Inflammatory macrophage (primary cell): ENCODE measurements at places on chromosomes 3 and 15.

- DNase-seq: no peak
Measured at GRCh38 chr3:115500795-115501194, 122.5 kb upstream of the GAP43 start.

DNA sequence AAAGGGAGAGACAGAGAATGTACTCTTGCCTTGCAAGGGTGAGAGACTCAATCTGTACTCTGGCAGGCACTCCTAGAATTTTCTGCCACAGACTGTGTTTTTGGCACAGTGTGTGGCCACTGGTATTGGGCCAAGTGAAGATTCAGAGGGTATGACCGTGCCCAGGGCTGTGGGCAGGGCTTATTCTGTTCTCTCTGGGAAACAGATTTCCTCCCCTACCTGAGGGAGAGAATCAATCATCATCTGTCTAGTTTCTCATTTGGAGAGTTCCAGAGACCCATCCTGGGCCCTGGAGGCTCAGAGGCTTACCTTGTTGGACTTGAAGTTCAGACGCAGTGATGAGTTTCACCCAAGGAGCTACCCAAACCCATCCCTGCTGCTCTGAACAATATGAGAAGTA is 28.2 kb downstream of the CSTA start:
- no peak for DNase-seq

DNA sequence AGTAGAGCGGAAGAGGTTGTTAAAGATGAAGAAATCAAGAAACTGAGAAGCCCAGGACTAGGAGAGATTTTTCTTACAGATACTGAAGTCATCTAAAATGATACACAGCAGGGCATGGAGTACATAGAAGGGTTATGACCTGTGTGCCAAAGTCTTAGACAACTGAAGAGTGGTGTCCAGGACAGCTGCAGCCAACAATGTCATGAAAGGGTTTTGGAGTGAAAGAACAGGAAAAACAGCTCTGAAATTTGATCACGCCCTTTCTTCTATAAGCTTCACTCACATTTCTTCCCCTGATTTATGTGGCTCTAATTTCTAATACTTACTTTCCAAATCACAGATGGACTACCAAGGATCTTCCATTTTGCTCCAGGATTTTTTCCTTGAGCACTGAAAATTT is 3.0 kb downstream of the CFAP20DC start:
- no peak for DNase-seq

DNA sequence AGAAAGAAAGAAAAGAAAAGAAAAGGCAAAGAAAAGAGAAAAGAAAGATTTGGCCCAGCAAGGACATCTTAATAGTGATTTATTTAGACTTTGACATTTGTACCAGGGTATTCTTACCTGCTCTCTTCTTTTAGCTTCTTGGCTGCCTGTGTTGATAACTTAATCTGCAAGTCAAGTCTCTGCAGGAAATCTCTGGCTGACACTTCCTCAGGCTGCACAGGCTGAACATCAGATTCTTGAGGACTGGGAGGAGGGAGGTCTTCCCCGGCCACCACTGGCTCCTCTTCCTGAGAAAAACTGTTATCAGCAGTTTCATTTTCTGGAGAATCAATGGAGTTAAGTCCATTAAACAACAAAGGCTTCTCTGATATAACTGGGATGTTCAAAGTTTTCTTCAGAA is 12.8 kb downstream of the LYSMD2 start:
- DNase-seq: no peak

DNA sequence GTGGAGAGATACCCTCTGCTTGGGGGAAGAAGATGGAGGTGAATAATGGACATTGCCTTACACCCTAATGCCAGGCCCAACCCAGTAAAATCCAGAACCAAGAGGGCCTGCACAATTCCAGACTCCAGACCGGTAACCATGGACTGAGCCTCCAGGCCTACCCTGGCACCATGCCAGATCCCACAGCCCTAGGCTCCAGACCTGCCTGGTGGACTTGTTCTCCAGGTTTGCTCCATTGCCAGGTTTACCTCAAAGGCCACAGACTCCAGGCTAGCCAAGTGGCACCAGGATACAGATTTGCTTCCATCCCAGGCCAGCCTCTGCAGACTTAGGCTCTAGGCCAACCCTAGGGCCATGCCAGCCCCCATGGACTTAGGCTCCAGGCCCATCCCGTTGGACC is 14.0 kb downstream of the PLCH1 start:
- no peak for DNase-seq

- peak; percentile 63 for DNase-seq
Measured at GRCh38 chr15:91302588-91303439, 202.8 kb downstream of the SV2B start.

DNA sequence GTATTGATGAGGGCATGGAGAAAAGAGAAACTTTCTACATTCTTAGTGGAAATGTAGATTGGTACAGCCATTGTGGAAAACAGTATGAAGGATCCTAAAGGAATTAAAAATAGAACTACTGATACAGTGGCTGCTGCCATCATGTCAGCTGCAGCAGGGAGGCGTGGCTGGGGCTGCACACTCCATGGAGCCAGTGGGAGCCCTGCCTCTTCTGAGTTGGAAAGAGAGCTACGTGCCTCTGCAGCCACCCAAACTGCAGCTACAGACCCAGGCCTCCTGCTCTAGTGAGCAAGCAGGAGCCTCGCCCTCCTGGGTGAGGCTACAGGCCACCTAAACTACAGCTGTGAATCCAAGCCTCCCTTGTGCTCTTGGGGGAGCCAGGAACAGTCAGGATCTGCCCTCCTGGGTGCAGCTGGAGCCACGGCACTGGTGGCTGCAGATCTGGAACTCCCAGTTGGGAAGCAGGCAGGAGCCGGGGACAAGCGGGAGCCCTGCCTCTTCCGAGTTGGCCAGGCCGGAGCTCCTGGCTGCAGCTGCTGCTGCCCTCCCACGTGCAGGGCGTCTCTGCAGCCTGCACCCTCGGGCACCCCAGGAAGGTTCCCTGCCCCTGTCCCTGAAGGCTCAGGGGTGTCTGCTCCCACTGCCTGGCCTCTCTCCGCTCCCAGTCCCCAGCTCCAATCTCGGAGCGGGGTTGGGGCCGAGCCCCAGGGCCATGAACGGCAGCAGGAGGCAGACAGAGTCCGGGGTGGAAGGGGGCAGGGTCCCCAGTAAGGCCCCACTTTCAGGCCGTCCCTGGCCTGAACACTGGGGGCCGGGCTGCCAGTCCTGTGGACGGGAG is 64.5 kb downstream of the THBS1 start:
- no peak for DNase-seq

DNA sequence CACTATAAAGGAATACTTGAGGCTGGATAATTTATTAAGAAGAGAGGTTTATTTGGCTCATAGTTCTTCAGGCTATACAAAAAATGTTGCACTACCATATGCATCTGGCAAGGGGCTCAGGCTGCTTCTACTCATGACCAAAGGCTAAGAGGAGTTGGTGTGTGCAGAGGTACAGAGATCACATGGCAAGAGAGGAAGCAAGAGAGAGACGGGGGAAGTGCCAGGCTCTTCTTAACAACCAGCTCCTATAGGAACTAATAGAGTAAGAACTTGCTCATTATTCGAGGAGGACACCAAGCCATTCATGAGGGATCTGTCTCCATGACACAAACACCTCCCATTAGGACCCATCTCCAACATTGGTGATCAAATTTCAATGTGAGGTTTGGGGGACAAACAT is 6.0 kb upstream of the FNDC3B start:
- DNase-seq: peak; percentile 59

- no peak for DNase-seq
Measured at GRCh38 chr3:195082811-195083210, 188.1 kb downstream of the XXYLT1 start.

GRCh38 chr3:86782286-86782685 is 208.7 kb downstream of the VGLL3 start:
- DNase-seq: no peak

GRCh38 chr15:33982516-33982915 is 14.2 kb downstream of the CHRM5 start:
- DNase-seq: no peak

- DNase-seq: peak; percentile 30
Measured at GRCh38 chr3:112776000-112776399, 70.7 kb downstream of the CD200R1L start.

GRCh38 chr15:48001393-48002039 is 119.3 kb upstream of the SLC24A5 start:
- no peak for DNase-seq
